ENCODE measurements at places on chromosomes 11 and 22.

DNA sequence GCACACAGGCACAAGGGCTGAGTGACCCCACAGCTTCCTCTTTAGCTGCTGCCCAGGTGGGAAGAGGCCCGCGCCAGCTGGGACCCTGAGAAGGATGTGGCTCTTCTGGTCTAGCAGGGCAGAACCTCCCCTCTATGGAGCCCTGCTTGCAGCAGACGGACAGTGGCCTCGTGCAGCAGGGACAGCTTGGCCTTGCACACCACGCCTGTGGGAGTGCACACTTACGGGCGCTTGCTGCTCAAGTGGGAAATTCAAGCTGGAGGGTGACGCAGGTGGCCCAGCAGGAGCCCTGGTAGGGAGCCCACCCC, 971.4 kb downstream of the BRD1 start:
- no peak for DNase-seq

DNA sequence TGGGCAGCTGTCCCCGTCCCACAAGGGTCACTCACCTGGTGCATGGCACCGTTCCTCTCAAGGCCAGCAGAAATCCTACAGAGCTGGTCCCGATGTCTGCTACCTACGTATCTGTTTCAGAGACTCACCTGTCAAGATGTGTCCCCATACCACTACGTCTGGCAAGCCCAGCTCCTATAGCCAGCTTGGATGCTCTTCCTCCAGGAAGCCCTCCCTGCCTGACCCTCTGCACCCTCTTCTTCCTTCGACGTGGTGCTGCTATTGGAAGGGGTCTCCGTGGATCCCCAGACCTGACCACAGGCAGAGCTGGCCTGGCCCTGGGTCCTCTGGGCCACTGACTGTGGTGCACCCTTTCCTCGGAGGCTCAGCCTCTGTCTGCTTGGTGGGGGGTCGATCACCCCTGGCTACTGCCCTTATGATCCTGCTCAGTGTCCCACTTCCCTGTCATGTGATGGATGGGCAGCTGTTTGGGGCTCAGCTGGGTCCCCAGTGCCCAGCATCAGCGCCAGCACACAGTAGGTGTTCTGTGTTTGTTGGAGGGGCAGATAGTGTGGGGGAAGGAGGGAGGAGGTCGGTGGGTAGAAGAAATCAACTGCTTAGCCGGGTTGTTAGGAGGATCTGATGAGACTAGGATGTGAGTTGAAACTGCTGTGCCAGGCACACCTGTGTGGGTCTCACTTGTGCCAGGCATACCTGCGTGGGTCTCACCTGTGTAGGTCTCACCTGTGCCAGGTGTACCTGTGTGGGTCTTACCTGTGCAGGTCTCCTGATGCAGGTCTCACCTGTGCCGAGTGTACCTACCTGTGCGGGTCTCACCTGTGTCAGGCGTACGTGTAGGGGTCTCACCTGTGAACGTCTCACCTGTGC, 21.7 kb upstream of the ARHGAP8 start:
- DNase-seq, result no peak

DNA sequence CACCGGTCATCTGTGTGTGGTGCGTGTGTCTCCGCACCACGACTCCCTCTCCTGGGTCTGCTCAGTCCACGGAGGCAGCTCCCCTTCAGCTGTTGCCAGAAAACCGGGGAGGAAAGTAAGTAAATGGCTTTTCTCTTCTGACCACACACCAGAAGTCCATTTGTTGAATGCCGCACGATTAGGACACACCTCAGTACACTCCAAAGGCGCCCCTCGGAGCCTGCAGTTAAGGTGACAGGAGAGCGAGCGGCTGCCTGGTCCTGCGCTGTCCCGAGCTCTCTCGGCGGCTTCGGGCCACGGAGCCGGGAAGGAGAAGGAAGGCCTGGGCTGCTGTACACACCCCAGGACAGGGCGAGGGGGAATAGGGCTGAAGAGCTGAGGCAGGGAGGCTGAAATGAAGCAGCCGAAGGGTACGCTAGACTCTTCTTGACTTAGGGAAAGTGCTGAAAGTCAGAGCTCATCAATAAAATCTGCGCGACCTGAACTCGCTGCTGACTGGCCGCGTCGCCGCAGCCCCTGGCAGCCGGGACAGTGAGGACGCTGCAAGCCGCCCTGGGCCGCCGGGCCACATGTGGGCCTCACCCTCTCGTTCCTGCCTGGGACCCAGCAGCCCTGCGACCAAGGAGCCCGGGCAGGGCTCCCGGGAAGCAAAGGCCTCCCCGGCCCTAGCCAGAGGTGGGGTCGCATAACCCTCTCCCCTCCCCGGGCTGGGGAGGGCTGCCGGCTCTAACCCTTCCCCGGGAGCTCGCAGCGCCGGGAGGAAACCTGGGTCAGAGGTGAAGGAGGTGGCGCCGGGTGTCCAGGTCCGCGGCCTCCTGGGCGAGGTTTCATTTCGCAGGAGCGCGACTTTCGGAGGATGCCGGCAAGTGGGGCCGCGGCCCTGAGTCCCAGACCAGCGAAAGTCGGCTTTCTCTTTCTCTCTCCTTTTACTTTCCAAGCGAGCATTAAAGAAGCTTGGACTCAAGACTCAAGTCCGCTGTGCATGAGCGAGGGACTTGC, 1.6 kb upstream of the PAX6 start:
- no peak for DNase-seq

GRCh38 chr11:120657306-120658070, 145.9 kb downstream of the GRIK4 start:
- no peak for DNase-seq

- no peak for DNase-seq
Observed at GRCh38 chr11:10529279-10529678, 11.7 kb downstream of the RNF141 start.

- no peak for DNase-seq
Observed at GRCh38 chr11:88631497-88631896, 294.0 kb upstream of the CTSC start.

DNA sequence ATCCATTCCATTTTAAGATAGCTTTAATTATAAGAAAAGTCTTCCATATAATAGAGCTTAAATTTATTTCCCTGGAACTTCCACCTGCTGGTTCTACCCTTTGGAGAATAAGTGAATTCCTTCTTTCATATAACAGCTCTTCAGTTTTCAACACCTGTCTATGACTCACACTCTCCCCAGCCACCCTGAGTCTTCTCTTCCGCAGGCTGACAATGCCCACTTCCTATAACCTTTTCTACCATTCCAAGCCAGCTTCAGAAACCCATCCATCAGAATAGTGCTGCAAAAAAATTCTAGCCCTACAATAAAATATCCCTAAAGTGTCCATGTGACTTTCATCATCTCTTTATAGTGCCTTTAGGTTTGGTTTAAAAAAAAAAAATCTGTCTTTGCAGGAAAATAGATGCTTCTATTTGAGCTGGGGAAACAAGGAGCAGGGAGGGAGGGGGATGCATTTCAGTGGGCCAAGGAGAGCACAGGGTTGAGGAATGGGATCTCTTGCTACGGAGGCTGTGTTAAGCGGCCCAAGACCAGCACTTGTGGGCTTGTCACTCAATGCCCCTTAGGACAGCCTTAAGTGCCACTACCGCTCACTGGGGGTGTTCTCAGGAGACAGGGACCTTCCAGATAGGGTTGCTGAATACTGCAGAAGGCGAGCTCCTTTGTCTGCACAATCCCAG, 178.6 kb downstream of the DSCAML1 start:
- DNase-seq, result no peak

DNA sequence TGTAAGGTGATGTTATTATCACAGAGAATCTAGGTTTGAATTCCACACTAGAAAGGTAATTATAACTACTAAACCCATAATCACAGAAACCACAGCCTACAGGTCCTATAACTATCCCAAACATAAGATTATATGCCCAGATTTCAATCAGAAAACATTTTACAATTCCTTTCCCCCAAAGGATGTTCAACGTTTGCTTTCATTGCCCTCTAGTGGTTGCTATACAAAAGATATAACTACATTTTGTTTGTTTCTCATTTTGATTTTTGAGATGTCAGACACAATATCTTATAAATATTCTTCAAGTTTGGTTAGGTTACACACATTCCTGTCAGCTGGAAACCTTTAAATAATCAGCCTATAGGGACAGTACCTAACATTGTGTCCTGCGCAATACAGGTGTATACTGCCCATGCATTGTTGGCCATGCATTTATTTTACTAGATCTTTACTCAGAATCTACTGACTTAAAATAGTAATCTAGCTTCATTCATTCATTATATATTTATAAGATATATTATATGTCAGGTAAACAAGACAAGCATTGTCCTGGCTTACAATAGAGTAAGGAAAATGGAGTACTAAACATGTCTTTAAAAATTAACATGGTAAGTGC, 530.5 kb upstream of the CCDC90B start:
- no peak for DNase-seq

DNA sequence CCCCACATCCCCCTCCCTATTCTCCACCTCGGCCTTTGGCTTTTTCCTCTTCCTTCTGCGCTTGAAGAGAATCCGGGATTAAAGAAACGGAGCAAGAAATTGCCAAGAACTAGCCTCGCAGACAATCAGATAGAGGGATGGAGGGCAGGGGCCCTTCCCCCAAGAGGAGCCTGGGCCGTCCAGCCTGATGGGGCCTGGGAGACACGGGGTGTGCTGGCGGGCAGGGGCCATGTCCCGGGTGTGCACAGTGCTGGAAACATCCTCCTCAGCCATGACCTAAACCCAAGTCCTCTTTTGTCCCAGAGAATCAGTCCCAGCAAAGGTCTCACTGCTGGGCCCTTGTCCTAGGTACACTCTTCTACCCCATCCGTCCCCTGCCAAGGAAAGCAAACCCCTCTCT, 47.7 kb upstream of the LMO1 start:
- DNase-seq, result no peak
